ENCODE measurements at places on chromosomes 1 and 21. TPM values are rescaled to one million over a fixed set of nuclear protein-coding genes. Genes with fewer than 3 reads are reported as not detected.
A peak's percentile ranks its signal among the peaks of the same experiment; 100 is the strongest.

Gene RNF186
- not detected for total RNA-seq

Gene GBP1
- total RNA-seq = 10.4 TPM

Gene SLC35F3
- 3.3 TPM for total RNA-seq

Gene WNT4
- total RNA-seq = not detected

Gene GBP3
- total RNA-seq = 20.1 TPM

Gene F13B
- not detected for total RNA-seq

Gene DHDDS
- total RNA-seq = 48.2 TPM

Gene CRABP2
- total RNA-seq = 0.98 TPM

Gene SYPL2
- total RNA-seq = not detected

Gene MYOG
- total RNA-seq = not detected

Gene LMX1A
- not detected for total RNA-seq

- H3K36me3 ChIP-seq = no peaks in the 10 kb centered on the region
- DNase-seq = no peak
- no peak overlapping the region for H3K4me3 ChIP-seq
- no peaks in the 10 kb centered on the region for H3K4me1 ChIP-seq
- no peaks in the 10 kb centered on the region for H3K27me3 ChIP-seq
- no peak overlapping the region for H3K27ac ChIP-seq
Observed at GRCh38 chr1:203289281-203289981, 15.9 kb upstream of the BTG2 start.

GRCh38 chr1:116704278-116704677 lies 36.7 kb upstream of the IGSF3 start:
- H3K27ac ChIP-seq = no peak overlapping the region
- no peaks in the 10 kb centered on the region for H3K36me3 ChIP-seq
- DNase-seq = no peak
- H3K27me3 ChIP-seq = no peaks in the 10 kb centered on the region

DNA sequence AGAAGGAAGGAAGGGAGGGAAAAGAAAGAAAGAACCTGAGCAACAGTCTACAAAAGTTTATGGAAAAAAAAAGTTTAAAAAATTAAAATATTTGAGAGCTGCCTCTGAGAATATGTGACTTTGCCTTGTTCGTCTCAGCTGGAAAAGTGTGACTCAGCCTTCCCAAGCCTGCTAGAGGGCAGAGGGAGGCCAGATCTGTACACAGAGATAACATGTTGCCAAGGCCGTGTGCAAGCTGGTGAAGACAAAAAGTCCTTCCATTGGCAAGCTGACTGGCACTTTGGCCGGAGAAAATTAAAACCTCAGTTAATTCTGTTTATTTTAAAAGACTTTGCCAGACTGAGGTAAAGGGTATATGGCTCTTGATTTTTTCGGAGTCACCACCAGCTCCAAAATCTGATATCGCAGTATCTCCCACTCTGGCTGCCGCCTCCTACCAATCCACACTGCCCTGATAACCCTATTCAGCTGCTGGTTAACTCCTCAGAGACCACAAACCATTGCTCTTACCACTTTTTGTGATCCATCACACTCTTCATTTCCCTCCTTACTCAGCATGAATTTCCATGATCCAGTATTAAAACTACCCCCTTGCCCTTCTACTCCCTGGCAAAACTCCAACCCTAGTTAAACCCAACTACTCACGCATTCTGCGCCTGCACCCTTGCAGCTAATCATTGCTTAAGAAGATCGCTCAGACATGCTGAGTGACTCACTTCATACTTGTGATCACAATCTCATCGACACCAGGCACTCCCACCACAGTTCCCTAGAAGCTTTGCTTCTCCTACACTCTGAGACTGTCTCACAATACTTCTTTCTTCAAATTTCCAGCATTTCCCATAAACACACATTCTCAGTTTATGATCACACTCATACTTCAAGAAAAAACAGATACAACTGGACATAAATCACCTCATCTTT lies 5.7 kb upstream of the PPP1R15B start:
- peak overlapping the region; percentile 65 for H3K4me3 ChIP-seq
- peak; percentile 100 for DNase-seq
- no peaks in the 10 kb centered on the region for H3K27me3 ChIP-seq
- peak overlapping the region; percentile 91 for H3K27ac ChIP-seq

GRCh38 chr1:169326261-169326955 lies 41.2 kb downstream of the NME7 start:
- peaks cover 8% of the 10 kb centered on the region for H3K4me1 ChIP-seq
- H3K4me3 ChIP-seq = no peak overlapping the region
- H3K36me3 ChIP-seq = no peaks in the 10 kb centered on the region
- H3K27ac ChIP-seq = no peak overlapping the region

GRCh38 chr1:174309490-174309889 lies 138.3 kb upstream of the GPR52 start:
- no peak overlapping the region for H3K4me3 ChIP-seq
- H3K27me3 ChIP-seq = no peaks in the 10 kb centered on the region
- no peaks in the 10 kb centered on the region for H3K4me1 ChIP-seq
- no peak overlapping the region for H3K27ac ChIP-seq

GRCh38 chr1:21607549-21608529 lies 61.3 kb downstream of the RAP1GAP start:
- H3K27me3 ChIP-seq = no peaks in the 10 kb centered on the region
- no peak overlapping the region for H3K4me3 ChIP-seq
- no peaks in the 10 kb centered on the region for H3K36me3 ChIP-seq

DNA sequence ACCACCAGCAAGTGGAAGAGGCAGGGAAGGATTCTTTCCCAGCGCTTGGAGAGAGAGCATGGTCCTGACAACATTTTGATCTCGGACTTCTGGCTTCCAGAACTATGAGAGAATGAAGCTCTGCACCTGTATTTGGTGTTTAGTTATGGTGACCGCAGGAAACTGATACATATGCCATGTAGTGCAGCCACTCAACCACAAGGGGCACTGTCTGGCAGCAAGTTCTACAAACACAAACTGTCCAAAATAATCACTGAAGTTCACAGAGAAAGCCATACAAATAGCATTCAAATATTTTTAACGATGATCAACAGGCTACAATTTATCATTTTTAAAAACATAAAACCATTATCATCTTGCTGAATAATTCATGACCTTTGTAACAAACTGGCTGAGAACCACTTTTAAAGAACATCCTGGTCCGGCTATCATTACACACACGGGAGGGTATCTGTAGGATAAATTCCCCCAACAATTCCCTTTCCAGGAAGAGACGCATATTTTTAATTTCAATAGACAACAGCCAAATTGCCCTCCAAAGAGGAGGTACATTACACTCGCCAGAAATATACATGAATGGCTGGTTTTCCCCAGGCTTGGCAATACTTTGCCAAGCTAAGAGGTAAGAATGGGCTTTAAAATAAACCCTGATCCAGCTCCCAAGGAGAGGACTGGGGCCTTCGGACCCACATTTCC lies 9.2 kb upstream of the CBR3 start:
- H3K36me3 ChIP-seq = peaks cover 8% of the 10 kb centered on the region
- H3K4me3 ChIP-seq = no peak overlapping the region
- H3K4me1 ChIP-seq = peaks cover 14% of the 10 kb centered on the region
- peak; percentile 54 for DNase-seq
- H3K27ac ChIP-seq = no peak overlapping the region

DNA sequence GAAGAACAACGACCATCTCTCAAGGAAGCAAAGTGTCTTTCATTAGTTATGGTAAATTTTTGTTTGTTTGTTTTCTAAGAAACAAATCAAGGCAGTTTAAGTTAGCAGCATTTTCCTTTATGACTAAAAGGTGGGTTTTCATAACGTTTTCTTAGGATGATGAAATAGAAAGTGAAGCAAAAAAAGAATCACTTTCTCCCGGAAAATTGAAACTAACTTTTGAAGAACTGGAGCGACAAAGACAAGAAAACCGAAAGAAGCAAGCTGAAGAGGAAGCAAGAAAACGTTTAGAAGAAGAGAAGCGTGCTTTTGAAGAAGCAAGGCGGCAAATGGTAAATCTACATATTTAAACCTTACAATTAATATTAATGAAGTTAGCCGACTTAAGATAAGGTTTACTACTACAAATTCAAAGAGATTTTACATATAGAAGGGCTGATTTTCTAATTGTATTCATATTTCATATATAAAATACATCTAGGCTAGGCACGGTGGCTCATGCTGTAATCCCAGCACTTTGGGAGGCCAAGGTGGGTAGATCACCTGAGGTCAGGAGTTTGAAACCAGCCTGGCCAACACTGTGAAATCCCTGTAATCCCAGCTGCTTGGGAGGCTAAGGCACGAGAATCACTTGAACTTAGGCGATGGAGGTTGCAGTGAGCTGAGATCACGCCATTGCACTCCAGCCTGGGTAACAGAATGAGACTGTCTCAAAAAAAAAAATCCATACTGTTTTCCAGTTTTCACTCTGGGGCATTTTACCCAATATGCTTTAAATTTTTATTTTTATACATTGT lies 38.3 kb downstream of the NEXN start:
- no peaks in the 10 kb centered on the region for H3K27me3 ChIP-seq
- no peak overlapping the region for H3K27ac ChIP-seq
- H3K4me1 ChIP-seq = no peaks in the 10 kb centered on the region
- peaks cover 10% of the 10 kb centered on the region for H3K36me3 ChIP-seq
- no peak for DNase-seq

DNA sequence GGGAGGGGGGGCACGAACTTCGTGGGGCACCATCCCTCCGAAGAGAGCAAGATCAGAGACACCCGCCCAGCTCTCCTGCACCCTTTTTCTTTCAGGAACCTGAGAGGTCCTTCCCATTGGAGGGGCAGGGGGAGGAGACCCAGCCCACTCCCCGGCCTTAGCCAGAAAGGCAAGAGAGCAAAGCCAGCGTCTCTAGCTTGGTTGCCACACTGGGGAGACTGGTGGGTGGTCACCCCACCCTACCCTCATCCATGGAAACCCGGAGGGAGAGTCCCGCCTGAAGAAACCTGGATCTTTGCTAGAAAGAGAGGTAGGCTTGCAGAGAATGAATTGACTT lies 246 bp downstream of the ATP2B4 start:
- no peaks in the 10 kb centered on the region for H3K36me3 ChIP-seq
- H3K27ac ChIP-seq = peak overlapping the region; percentile 91
- H3K4me3 ChIP-seq = peak overlapping the region; percentile 75
- H3K4me1 ChIP-seq = peaks cover 53% of the 10 kb centered on the region
- no peaks in the 10 kb centered on the region for H3K27me3 ChIP-seq
- no peak for DNase-seq

DNA sequence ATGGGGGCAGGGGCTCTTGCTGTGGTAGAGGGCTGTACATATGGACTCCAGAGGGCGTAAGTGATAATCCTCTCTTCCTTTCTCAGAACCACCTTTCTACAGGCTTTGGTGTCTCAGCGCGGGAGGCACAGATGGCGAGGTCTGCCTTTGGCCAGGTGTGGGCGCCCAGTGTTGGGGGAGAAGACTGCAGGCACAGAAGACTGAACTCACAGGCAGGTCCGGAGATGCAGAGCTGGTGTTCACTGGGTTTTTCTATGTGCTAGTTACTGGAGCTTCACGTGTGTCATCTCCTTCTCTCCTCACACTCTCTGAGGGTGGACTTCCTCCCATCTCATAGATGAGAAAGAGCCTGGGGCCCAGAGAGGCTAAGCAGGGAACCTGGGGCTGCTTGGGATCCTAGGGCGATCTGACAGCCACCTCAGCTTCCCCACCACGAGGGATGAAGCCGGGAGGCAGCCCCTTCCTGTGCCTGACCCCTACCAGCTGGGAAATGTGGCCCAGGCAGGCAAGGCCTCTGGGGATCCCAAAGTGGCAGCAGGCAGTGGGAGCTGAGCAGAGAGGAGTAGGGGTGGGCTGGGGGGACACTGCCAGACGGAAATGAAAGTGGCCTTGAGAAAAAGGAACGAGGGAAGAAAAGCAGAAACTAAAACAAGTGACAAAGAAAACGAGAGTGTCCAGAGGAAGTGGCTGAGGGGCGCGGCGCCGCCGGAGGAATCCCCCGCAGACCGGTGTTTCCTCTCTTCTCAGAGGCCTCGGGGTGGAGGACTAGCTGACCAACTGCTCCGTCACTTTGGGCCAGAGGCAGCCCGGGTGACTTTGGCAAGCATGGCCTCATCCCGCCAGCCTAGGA lies 191.6 kb downstream of the HIVEP3 start:
- H3K36me3 ChIP-seq = no peaks in the 10 kb centered on the region
- H3K4me1 ChIP-seq = no peaks in the 10 kb centered on the region
- H3K27me3 ChIP-seq = peaks cover 16% of the 10 kb centered on the region
- no peak for DNase-seq

DNA sequence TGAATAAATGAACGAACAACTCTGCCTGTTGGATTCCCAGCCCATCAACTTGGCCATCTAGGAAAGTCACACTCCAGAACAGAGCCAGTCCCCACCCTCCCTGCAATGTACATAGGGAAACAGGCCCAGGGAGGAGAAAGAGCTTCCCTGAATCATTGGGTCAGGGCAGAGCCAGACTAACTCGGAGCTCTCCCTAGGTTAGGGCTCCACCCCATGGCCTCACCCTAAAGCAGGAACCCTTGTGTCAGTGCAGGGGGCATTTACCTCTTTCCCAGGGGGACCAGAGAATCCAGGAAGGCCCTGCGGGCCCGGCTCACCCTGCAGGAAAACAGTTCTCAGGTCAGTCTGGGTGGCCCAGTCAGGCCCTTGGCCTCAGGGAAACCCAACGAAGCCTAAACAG lies 11.6 kb downstream of the COL9A2 start:
- H3K36me3 ChIP-seq = no peaks in the 10 kb centered on the region
- no peak overlapping the region for H3K4me3 ChIP-seq
- DNase-seq = peak; percentile 34
- no peaks in the 10 kb centered on the region for H3K4me1 ChIP-seq

DNA sequence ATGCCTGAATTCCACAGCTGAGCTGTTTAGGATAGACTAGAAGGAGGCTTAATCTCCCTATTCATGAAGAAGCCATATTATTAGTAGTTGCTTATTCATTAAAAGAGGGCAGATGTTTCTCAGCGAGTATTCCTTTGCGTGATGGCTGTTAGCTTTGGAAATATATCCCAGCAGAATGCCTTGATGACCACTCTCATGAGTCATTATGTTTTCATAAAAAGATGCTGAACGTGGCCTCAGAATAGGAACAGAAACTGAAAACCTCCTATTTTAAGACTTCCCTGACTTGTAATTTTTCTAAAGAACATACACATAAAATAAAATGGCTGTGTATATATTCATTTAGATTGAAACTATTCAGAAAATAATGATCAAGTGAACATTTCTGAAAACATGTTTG lies 9.6 kb upstream of the PLA2G4A start:
- no peak overlapping the region for H3K27ac ChIP-seq
- no peaks in the 10 kb centered on the region for H3K27me3 ChIP-seq
- no peaks in the 10 kb centered on the region for H3K36me3 ChIP-seq

- H3K27ac ChIP-seq = no peak overlapping the region
- H3K4me1 ChIP-seq = no peaks in the 10 kb centered on the region
- no peak overlapping the region for H3K4me3 ChIP-seq
- H3K36me3 ChIP-seq = no peaks in the 10 kb centered on the region
- H3K27me3 ChIP-seq = no peaks in the 10 kb centered on the region
- DNase-seq = no peak
Observed at GRCh38 chr1:118717893-118718292, 270.2 kb downstream of the TBX15 start.

- no peaks in the 10 kb centered on the region for H3K27me3 ChIP-seq
- peak overlapping the region; percentile 60 for H3K4me3 ChIP-seq
- peak overlapping the region; percentile 92 for H3K27ac ChIP-seq
- peaks cover 29% of the 10 kb centered on the region for H3K36me3 ChIP-seq
- peaks cover 47% of the 10 kb centered on the region for H3K4me1 ChIP-seq
Observed at GRCh38 chr21:34845521-34846451, 177.0 kb downstream of the CLIC6 start.

- DNase-seq = no peak
- H3K4me3 ChIP-seq = no peak overlapping the region
- peaks cover 6% of the 10 kb centered on the region for H3K36me3 ChIP-seq
- no peak overlapping the region for H3K27ac ChIP-seq
- no peaks in the 10 kb centered on the region for H3K27me3 ChIP-seq
Observed at GRCh38 chr1:248751635-248752034, 3.9 kb downstream of the LYPD8 start.

Measured in MCF 10A (cell line).